ENCODE measurements at places on chromosomes 6 and 20. TPM values are rescaled to one million over a fixed set of nuclear protein-coding genes. Genes with fewer than 3 reads are reported as not detected.

DNA sequence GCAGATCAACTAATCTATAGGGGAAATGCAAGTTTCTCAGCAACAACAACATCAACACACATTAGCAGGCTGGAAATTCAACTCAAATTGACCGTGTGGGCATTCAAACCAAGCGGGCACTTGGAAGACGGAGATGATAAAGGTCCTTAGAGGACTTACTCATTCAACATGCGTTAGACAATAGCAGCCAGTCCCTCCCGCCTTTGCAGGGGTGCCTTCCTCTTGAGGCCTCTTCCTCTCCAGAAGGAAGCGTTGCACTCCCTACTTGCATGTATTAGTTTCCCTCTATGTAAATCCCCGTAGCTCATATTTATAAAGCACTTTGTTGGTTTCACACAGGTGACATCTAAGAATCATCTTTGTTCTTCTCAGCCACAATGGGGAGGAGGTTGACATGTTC lies 300.8 kb upstream of the STXBP5 start:
- DNase-seq: no peak

- DNase-seq: no peak
Measured at GRCh38 chr6:148507774-148508173, 165.1 kb downstream of the SASH1 start.

The TFAP2C gene
- polyA plus RNA-seq: 3.5 TPM

GRCh38 chr6:48564036-48564820 lies 453.2 kb upstream of the PTCHD4 start:
- DNase-seq: no peak

The ECI2 gene
- polyA plus RNA-seq: 70.8 TPM

DNA sequence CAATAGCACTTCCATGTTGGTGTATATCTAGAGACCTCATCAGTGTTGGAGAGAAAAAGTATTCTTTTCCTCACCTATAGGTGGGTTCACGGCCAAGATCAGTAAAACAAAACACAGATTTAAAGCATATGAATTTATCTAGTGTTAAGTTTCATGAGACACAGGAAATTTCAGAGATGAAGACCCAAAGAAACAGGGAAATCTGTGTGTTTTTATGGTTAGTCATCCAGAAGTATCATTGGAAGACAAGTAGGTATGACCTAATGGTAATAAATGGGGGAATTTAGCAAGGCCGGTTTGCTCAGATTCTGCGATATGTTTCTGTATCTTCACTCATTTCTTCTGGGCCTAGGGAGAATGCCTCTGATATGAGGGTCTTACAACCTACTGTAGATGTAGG lies 419.6 kb upstream of the MARCKS start:
- no peak for DNase-seq

The FAM209B gene
- polyA plus RNA-seq: 0.39 TPM

All from right lung (tissue), 10 donors.